ENCODE measurements at places on chromosomes 12 and 14. TPM values are rescaled to one million over a fixed set of nuclear protein-coding genes. Genes with fewer than 3 reads are reported as not detected.

DNA sequence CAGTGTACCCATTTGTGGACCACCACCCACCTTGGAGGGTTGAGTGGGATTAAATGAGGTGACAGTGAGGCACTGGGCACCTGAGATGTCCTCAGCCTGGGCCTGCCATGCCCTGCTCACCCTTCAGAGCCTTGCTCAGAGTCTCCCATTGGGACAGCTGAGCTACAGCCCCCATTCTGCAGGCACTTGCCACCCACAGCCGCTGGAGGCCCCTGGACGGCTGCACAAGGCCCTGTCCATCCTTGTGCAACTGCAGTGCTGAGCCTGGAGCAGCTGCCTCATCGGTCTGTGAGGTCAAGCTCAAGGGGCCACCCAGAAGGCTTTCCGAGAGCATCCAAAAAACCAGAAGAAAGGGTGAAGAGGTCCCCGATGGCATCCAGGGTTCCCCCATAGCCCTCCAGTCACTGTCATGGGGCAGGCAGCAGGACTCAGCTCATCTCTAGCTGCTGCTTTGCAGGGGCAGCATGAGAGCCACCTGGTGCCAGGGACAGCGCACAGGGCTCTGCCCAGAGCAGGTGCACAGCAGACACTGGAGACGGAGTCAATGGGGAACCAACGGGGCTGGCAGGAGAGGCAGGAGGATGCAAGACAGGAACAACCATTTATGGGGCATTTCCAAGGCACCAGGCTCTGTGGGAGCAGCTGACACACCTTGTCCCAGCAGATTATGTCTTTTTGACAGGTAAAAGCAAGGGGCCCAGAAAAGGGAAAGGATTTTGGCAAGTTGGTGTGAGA lies 84.6 kb downstream of the ARL6IP4 start:
- H3K27me3 ChIP-seq, result no peaks in the 10 kb centered on the region
- peak overlapping the region; percentile 87 for H3K27ac ChIP-seq
- H3K4me1 ChIP-seq, result peaks cover 50% of the 10 kb centered on the region
- H3K36me3 ChIP-seq, result peaks cover 2% of the 10 kb centered on the region
- no peak for DNase-seq

DNA sequence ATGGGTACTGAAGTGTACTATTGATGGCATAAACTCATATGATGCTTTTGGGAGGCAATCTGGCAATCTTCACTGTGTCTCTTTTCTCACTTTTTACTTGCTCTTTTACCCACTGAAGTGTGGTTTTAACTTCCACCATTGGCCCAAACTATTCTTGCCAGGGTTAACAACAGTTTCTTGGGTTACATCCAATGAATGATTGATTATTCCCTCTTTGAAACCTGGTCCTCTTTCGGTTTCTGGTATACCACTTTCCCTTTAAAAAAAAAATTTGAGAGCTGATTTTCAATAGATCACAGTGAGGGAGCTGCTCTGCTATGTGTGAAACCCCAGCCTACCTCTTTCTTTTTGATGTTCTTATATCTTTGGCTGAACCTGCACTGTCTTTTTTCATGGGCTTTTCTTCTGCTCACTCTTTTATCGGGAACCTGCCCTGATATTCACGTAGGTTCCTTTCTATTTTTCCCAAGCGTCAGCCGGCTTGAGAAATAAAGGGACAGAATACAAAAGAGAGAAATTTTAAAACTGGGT lies 56.1 kb upstream of the OR4E1 start:
- no peak overlapping the region for H3K27ac ChIP-seq
- H3K36me3 ChIP-seq, result no peaks in the 10 kb centered on the region
- peaks cover 13% of the 10 kb centered on the region for H3K4me1 ChIP-seq
- H3K27me3 ChIP-seq, result peaks cover 23% of the 10 kb centered on the region

DNA sequence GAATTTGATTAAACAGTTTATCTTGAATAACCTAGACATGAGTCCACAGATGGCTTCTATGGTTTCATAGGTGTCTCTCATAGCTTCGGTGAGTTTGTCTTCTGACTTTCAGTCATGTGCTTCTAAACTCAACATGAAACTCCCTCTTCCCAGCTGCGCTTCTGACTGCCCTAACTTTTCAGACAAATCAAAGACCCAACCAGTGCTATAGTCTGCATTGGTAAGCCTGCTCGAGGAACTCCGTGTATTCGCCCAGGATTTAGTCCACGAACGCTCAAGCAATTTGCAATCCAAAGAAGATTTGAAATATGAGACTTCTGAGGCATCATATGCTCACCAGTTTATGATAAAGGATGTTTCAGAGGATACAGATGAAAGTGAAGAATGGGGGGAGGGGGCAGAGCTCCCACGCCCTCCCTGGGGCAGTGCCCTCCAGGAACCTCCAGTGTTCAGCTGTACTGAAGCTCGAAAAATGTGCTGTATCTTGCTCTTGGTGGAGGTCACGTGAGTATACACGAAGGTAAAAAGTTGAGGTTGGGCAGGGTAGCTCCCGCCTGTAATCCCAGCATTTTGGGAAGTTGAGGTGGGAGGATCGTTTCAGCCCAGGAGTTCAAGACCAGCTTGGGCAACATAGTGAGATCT lies 5.2 kb upstream of the RILPL2 start:
- peaks cover 16% of the 10 kb centered on the region for H3K4me1 ChIP-seq
- H3K4me3 ChIP-seq, result no peak overlapping the region
- H3K27ac ChIP-seq, result no peak overlapping the region

DNA sequence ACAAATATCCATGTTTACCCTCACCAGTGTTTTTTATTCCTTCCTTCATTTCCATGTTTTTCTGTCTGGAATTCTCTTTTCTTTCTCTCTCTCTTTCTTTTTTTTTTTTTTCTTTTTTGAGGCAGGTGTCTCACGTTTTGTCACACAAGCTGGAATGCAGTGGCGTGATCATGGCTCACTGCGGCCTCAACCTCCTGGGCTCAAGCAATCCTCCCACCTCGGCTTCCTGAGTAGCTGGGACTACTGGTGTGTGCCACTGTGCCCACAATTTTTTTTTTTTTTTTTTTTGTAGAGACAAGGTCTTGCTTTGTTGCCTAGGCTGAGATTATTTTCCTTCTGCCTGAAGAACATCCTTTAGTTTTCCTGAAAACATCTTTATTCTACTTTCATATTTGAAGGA lies 15.0 kb upstream of the AMIGO2 start:
- no peaks in the 10 kb centered on the region for H3K27me3 ChIP-seq
- H3K4me1 ChIP-seq, result peaks cover 16% of the 10 kb centered on the region
- H3K4me3 ChIP-seq, result no peak overlapping the region
- no peak overlapping the region for H3K27ac ChIP-seq
- DNase-seq, result no peak
- H3K36me3 ChIP-seq, result peaks cover 19% of the 10 kb centered on the region

- no peak for DNase-seq
- peak overlapping the region; percentile 96 for H3K4me3 ChIP-seq
- peak overlapping the region; percentile 96 for H3K27ac ChIP-seq
- peaks cover 35% of the 10 kb centered on the region for H3K4me1 ChIP-seq
These were observed 423 bp downstream of the ALDH6A1 start for GRCh38 chr14:74083784-74084276.

DNA sequence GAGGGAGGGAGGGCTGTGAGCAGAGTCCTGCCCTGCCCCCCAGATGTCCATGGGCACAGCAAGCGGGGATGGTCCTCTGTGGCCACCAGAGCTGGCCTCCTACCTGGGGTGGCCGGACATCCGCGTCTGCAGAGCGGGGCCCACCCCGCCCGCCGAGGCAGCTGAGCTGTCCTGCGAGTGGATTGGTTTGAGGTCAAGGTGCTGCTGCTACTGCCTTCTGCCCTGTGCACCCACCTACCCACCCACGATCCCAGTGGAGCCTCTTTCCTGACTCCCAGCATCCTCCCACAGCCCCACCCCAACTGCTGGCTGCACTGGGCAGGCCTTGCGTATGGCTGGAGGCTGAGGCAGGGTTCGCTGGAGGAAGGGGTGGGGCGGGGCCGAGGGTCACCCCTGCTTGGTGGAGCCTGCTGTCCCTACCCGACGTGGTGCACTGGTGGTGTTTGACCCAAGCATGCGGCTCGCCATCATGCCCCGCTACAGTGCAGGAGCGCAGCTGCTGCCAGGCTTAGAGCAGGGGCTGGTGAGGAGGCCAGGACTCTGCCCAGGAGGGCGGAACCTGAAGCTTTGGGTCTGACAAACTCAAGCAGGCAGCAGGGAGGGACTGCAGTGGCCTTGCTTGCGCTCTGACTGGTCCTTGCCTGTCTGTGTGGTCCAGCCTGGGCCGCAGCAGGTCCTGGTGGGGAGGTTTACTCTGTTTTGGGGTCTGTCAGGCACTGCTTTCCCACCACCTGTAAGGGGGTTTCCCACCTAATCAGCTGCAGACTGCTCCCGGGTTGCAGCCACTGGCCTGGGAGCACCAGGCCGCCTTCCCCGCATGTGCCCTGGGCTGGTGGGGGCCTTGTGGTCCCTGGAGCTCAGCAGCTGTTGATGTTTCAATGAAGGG lies 23.7 kb downstream of the CEP170B start:
- H3K27me3 ChIP-seq, result no peaks in the 10 kb centered on the region
- H3K4me3 ChIP-seq, result no peak overlapping the region
- no peaks in the 10 kb centered on the region for H3K4me1 ChIP-seq
- no peak for DNase-seq
- no peak overlapping the region for H3K27ac ChIP-seq

- H3K27me3 ChIP-seq, result no peaks in the 10 kb centered on the region
- no peak overlapping the region for H3K27ac ChIP-seq
These were observed 171.4 kb downstream of the TMTC3 start for GRCh38 chr12:88313554-88313953.

- H3K27ac ChIP-seq, result no peak within 1 kb of the TSS
- DNase-seq, result no peak
- H3K4me1 ChIP-seq, result no peaks in the 10 kb centered on the region
- peaks cover 2% of the 10 kb centered on the region for H3K36me3 ChIP-seq
- H3K4me3 ChIP-seq, result no peak within 1 kb of the TSS
These were observed at the start of gene ANHX for GRCh38 chr12:133235401-133236112. Gene ANHX, minus strand, starts transcription at chr12:133235877. Its CDS starts 1,521 bp downstream, at chr12:133234356.

GRCh38 chr12:82505150-82505549 lies 146.8 kb downstream of the METTL25 start:
- no peaks in the 10 kb centered on the region for H3K4me1 ChIP-seq
- H3K27me3 ChIP-seq, result peaks cover 3% of the 10 kb centered on the region
- H3K27ac ChIP-seq, result no peak overlapping the region
- no peak for DNase-seq
- H3K36me3 ChIP-seq, result no peaks in the 10 kb centered on the region
- no peak overlapping the region for H3K4me3 ChIP-seq

Gene NRL
- total RNA-seq, result 3.4 TPM

Gene TMTC1
- not detected for total RNA-seq

Gene LRFN5
- not detected for total RNA-seq

Gene PRIM1
- 56.8 TPM for total RNA-seq

Gene SERPINA12
- total RNA-seq, result not detected

Gene HPD
- not detected for total RNA-seq
